ENCODE measurements at places on chromosomes 11 and 22.

- DNase-seq, result no peak
Measured at GRCh38 chr11:87299041-87299481, 261.3 kb downstream of the TMEM135 start.

DNA sequence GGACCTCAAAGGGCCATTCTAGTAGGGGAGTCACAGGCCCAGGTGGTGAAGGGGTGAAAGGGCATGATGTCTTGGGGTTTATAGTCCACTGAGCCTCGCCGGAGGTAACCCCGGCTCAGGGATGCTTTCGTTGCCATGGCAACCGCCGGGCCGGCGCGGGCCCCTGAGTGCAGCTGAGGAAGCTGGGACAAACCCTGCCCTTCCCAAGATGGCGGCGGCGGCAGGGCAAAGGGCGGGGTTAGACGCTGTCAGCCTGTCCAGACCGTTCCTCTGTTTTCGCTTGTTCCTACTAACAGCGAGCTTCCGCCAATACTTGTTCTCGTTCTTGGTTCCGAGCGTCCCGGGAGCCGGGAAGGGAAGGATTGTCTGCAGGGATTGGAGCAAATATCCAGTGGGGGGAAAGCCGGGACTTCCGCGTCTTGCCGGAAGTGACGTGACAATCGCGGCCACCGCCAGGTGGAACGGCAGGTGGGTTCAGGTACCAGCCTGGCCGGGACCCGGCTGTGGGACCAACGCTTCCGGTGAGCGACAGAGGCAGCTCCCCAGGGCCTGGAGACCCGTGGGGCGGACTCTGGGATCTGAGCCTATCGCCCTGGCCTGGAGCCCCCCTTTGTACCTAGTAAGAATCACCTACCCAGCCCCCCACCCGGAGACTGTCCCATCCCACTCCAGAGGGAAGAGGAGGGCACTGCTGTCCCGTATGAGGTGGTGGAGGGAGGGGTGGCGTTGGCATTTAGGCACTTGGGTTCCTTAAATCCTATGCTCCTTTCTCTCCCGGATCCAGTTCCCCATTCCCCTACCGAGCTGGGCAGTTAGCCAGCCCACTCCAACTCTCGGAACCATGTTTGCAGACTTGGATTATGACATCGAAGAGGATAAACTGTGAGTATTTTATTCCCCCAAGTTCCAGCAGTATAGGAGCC lies at the start of gene PICK1:
TSS of gene PICK1 (plus strand) at position 436 of the 923 bp plus-strand sequence. CDS start at position 842, 406 bp downstream.
- peak; percentile 39 for DNase-seq

DNA sequence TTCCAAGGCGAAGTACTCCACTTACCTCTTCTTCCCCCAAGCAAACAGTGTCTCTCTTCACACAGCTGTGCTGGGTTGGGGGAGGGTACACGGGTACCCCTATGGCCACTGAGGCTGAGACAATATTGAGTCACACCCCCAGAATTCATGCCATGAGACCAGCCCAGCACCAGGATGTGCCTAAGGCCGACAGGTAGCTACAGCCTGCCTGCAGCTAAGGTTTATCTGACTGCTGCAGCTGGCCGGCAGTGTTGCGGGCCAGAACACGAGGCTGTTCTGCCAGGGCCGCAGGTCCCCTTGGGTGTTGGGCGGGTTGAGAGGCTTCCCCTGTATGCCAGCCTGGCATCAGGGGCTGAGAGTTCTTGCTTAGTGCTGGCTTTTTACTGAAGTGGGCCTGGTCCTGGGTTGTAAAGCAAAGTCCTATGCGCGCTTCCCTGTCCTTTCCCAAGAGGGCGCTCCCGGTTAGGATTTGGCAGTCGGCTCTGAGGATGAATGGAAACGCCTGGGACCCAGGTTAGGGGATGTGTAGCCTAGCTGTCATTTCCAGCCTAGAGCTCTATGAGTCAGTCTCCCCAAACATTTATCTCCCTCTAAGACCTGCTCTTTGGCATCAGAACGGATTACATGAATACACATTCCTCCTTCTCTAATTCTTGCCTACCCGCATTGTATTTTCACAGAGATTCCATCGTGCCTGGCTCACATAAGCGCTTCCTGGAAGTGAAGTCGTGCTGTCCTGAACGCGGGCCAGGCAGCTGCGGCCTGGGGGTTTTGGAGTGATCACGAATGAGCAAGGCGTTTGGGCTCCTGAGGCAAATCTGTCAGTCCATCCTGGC lies 7.1 kb downstream of the USP18 start:
- DNase-seq, result peak; percentile 61

GRCh38 chr11:20448834-20449233 lies 61.3 kb downstream of the PRMT3 start:
- no peak for DNase-seq

DNA sequence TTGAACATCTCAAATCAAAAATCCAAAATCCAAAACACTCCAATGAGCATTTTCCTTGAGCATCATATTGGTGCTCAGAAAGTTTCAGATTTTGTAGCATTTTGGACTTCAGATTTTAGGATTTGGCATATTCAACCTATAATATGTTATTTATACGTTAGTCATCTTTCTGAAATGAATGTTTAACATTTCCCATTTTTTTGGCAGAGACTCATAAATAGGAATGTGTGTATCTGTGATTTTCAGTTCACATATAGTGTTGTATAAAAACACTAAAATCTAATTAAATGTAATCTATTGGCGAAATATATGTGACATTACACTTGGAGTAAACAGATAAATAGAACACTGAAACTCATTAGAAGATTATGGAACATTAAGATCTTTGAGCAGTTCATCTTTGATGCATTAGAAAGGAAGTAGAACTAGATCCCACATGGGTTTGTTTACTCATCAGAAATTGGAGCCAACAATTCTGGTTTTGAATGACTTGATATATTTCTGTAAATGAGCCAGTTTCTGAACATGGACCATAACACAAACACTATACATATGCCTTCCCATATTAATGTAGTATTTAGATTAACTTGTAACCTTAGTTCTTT lies 153.1 kb downstream of the UVRAG start:
- DNase-seq, result no peak

DNA sequence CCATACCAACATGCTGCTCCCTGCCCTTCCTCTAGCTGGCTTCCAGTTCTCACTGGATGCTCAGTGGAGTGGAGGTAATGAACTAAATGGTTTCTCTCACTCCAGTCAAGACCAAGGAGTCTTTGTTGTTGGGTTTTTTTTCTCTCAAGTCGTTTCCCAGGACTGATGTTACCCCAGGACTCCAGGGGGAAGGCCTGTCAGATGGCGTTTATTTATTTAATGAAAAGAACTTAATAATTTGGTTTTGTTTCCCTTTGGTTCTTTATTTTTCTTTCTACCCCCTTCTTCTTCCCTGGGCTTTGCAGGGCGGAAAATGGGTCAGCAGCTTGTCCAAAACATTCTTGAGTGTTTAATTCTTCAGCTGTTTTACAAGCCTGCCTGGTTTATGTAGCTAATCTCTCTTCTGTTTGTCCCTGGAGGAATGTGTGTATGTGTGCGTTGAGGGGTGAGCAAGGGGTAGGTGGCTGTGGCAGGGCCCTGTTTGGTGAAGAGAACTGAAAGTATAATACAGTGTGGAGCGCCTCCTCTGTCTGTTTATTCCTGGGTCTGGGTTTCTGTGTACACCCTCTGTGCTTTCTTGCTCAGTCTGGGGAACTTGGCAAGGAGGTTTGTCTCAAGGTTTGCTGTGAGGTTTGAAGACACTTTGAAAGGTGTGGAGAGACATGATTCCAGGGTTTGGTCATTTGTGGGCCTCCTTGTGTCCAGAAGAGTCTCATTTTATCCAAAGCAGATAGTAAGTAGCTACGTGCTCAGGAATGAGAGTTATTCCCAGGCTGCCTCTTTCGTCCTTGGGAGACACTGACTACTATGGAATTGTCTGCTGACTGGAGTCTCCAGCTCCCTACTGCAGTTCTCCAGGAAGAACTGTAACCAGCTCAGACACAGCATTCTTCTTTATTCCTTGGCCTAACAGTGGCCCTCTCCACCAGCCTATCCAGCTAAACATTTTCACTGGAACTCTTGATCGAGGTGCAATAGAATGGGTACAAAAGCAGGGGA lies 175.5 kb downstream of the ADAMTS15 start:
- DNase-seq, result no peak

GRCh38 chr11:6626971-6627761 lies 7.9 kb upstream of the TPP1 start:
- DNase-seq, result no peak

GRCh38 chr11:5280582-5281102 lies 10.9 kb upstream of the HBE1 start:
- peak; percentile 34 for DNase-seq

GRCh38 chr11:117415358-117415896 lies 87.8 kb downstream of the CEP164 start:
- no peak for DNase-seq

All from AML-193 (cell line).